Activated naive CD8-positive, alpha-beta T cell treated with anti-CD3 and anti-CD28 coated beads, Interleukin-2, amount 50 U/mL, for 24 hours (primary cell): ENCODE measurements at places on chromosomes 11 and 22.

GRCh38 chr22:40250608-40251007 lies 72.9 kb downstream of the TNRC6B start:
- no peak for DNase-seq

- peak; percentile 36 for DNase-seq
These were observed 57.8 kb downstream of the PPFIBP2 start for GRCh38 chr11:7571640-7572000.

GRCh38 chr11:69002570-69003231 lies 10.3 kb downstream of the MRGPRF start:
- no peak for DNase-seq

DNA sequence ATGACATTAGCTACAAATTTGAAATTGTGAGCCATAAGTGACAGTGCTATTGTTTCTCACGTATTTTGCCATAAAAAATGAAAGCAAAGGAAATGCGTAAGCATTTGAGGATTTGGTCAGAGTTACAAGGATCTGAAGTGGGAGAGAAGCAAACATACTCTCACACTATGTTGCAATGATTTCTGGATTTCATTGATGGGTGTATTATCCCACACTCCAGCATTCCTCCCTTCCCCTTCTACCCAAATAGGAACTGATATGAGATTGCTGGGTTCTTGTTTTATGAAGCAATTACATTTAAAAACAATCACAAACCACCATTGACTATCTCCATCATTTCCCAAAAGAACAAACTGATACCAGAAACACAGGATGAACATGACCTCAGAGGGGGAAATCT lies 314.0 kb upstream of the CTSC start:
- DNase-seq = no peak

DNA sequence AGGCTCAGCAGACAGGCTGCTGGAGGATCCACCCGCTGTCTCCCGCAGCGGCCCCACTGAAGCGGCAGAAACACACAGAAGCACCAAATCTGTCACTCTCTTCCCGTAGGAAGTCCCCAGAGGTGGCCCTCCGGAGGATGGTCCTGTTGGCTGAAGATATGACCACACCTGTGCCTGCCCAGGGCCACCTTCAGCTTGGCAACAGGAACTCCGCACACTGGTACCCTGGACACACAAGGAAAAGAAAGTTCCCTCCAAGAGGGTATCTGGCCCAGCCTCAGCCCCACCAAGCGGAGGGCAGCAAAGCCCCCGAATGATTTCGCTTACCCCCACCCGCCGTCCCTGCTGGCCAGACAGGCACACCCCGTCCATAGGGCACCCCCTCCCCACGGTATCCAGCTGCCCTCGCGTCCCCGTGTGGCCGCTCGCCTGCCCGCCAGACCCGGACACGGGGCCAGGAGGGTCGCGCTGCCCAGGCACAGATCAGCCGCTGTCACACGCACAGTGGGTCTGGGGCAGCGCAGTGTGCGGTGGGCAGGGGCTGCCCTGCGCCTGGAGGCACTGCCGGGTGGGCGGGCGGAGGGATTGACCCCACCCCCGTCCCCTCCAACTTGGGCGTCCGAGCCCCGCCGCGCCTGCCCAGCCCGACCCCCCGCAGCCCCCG lies 7.0 kb downstream of the RASSF7 start:
- no peak for DNase-seq

GRCh38 chr22:46379066-46379930 lies 43.8 kb downstream of the TRMU start:
- DNase-seq = no peak

GRCh38 chr22:46635756-46636155 lies 15.6 kb downstream of the GRAMD4 start:
- DNase-seq = no peak

DNA sequence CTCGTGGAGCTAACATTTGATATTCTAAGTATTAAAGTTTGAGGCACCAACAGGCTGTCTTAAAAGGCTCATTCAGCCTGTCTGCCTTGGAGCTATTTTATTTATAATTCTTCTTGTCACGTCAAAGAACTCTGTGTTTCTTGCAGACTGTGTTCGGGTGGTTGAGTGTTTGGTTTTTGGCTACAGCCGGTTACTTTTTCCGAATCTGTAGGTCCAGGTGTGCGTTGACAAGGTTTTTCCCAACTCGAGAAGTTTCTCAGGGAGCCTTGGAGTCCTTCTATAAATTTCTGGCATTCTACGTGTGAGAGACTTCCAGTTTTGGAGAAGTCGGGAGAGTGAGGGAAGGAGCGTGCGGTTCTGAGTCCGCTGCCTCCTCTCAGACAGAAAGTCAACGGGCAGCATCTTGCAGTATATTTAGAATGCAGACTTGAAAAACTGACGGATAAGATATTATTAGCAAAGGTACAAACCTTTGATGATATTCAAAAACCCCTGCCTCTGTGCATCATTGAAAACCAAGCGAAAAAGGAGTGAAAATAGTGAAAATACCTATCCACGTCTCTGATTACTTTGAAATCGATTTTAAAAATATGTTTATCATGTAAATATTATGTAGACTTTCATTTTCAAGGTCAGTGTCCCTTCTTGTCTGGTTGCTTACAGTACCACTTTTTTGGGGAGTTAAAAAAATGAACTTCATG lies 85.2 kb upstream of the PPARA start:
- DNase-seq = no peak

DNA sequence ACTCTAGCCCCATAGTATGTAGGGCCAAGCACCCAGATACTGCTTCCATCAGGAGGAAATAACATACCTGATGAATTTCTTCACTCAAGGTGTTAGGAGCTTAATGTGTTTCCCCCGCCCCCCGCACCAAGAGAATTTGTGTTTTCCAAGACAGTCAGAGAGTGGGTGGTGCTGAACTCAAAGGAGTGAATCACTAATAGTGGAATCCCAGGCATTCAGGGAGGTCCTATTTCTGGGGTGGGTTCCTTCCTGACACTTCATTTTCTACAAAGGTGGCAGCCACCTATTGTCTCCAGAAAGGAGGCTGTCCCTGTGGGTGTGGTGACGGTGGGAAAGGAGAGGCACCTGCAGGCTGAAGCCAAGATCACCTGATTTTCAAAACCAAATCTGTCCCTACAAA lies 50.8 kb upstream of the ELF5 start:
- no peak for DNase-seq

DNA sequence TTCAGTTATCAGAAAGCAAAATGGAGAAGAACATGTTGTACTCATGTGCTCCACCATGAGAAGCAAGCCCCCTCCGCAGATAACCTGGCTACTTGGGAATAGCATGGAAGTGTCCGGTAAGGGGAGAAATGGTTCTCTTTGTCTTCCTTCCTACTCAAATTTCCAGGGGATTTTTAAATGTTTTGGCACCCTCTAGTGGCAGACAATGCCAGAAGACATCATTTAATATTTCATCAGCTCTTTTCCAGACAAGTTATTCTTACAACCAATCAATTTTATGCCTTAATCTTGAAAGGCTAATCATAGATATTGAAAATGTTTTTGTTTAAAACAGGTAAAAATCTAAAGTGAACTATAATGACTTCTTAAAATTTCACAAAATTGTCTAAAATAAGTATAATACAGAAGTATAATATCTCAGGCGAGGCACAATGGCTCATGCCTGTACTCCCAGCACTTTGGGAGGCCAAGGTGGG lies 15.7 kb downstream of the CRTAM start:
- DNase-seq = peak; percentile 36

- no peak for DNase-seq
These were observed 8.4 kb upstream of the FTH1 start for GRCh38 chr11:61975638-61976419.

DNA sequence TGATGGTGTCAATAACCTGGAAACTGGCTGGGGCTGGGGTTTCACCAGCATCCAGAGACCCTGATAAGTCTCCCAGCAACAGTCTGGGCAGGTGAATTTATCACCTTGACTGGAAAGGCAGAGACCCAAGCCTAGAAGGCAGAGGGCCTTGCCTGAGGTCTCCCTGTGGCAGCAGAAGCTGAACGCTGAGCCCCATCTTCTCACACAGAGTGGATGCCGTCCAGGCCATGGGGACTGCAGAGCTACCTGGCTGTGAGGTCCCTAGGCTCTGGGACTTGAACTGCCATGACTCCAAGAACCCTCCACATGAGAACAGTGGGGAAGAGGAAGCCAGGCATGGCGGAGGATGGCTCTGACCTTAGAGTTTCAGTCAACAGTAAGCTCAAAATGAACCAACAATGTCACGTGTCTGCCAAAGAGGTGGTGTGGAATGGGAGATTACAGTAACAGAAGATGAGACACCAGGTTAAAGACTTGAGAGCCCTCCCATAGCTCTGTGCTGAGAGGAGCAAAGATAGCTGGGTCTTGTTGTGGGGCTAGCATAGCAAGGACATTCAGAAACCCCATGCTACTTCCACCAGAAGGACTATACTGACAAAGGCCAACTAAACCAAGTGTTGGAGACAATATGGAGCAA lies 79.1 kb upstream of the LINC01488 start:
- no peak for DNase-seq

DNA sequence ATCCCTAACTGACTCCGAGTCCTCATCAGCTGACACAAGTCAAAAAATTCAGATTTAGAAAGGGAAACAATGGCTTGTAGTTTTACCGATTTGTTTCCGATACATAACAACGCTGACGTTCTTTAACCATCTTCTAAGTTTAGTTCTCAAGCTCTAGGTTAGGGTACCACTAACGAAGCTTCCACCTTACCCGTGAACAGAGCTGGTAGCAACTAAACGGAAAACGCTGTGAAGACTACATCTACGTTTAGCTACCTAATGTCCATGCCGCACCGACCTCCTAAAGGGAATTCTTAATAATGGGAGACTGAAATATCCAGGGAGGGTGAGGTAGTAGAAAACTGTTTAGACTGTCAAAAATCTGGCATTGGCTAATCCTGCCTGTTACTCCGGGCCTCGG lies 1.0 kb downstream of the NUP98 start:
- no peak for DNase-seq

DNA sequence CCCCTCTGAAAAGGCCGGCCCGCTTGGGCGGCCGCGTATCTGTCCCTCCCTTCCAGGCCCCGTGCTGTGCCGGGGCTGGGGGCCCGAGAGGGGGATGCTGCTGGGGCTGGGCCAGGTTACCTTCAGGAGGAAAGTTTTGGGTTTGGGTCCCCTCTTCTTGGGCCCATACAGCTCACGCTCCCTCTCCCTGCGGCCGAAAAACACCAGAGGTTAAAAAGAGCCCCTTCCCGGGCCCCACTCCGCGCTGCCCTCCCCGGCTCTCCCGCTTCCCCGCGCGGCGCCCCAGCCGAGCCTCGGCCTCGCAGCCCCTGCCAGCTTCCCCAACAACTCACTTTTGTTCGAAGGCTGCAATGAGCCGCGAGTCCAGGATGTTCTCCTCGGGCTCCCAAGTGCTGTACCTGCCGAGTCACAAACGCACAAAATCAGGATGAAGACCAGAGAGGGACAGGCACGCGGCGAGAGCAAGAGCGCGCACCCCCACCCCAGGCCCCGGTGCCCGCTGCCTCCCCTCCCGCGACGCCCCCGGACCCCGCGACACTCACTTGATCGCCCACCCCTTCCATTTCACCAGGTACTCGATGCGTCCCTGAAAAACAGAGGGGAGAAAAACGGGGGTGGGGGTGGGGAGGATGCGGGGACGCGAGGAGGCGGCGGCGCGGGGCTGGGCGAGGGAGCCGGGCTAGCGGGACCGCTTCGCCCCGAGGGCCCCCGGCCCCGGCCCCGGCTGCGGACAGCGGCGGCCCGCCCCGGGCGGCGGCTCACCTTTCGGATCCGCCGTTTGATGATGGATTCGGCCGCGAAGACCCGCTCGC lies 450 bp downstream of the CBX6 start:
- peak; percentile 37 for DNase-seq

DNA sequence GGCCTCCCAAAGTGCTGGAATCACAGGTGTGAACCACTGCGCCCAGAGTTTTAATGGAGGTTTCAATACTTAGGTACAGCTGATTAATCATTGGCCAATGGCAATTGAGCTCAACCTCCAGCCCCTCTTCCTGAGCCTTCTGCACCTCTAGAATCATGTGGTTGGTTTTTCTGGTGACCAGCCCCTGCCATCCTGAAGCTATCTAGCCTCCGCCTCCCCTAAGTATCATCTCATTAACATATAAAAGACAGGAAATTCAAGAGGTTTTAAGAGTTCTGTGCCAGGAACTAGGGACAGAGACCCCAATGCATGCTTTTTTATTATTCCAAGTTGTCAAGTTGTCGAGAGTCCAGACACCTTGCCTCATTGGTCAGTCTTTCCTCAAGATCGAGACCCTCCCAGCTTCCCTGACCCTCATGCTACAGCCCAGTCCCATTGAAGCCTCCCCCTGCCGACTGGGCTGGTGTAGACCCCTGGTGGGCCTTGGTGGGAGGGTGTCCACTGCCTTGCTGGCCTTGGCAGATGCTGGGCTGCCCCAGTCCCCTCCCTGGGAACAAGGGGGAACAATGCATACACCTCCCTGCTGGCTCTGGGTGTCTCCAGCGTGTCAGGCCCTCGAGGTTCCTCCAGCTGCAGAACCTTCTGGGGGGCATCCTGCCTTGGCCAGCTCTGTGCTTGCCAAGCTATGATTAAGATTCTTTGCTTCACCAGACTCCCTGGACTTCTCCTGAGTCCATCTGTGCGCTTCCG lies 148.0 kb downstream of the CTTN start:
- DNase-seq = no peak

DNA sequence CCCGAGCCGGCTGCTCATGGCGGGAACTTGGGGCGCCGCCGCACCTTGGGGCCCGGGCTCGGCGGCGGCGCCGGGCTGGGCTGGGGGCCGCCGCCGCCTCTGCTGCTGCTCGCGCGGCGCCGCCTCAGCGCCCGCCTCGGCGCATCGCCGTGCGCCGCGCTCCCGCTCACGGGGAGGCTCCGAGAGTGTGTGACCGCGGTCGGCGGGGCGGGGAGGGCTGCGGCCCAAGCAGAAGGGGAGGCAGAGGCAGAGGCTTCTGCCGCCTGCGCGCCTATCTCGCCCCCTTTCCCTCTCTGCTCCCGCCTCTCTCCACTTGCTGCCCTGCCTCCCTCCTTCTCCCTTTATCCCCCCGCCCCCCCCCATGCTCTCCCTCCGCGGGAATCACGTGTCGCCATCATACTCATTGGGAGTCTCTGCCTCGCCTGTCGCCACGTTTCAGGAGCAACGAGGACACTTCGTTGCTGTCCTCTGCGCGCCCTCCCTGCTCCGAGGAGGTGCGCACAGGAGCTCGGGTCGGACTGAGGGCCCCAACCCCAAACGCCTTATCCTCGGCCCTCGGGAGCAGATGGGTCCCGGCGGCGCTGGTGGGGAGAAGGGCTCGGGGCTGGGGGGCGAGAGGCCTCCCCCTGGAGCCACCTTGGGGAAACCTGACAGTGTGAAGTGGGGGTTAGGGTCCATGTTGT lies at the start of gene GUCY1A2:
Gene GUCY1A2, minus strand, starts transcription at position 258 of the 683 bp plus-strand sequence. CDS start 421 bp downstream, outside the sequence.
- no peak for DNase-seq

GRCh38 chr11:69919659-69920344 lies 100.6 kb upstream of the FGF3 start:
- DNase-seq = no peak

DNA sequence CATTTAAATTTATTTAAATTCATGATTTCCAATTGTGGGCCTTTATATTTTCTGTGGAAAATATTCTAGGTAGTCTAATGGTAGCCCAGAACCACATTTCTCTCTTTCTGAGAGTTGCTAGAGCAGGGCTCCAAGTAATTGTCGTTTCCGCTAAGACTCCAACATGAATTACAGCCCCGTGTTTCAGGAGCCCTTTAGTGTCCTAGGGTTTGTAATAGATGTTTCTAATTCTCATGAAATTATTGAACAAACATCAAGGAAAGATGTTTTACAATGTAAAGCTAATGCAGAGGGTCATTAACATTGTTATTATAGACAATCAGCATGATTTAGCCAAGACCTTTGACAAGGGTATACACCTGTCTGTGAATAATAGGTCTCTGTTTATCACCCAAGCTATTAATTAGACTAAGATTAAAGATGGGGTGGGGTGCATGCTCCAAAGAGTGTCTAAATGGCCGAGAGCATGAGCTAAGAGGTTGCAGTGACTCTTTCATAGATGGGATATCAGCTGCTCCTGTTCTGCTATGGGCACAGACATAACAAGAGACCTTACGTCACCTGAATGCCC lies 81.8 kb upstream of the NTM start:
- no peak for DNase-seq
